ENCODE measurements at places on chromosomes 3 and 15. TPM values are rescaled to one million over a fixed set of nuclear protein-coding genes. Genes with fewer than 3 reads are reported as not detected.

MB21D2 gene
- total RNA-seq, result 21.0 TPM

- no peaks in the 10 kb centered on the region for H3K36me3 ChIP-seq
- H3K27ac ChIP-seq, result no peak overlapping the region
- peaks cover 9% of the 10 kb centered on the region for H3K4me1 ChIP-seq
- H3K27me3 ChIP-seq, result peaks cover 14% of the 10 kb centered on the region
Measured at GRCh38 chr15:75646944-75647364, 758 bp upstream of the SNX33 start.

DNA sequence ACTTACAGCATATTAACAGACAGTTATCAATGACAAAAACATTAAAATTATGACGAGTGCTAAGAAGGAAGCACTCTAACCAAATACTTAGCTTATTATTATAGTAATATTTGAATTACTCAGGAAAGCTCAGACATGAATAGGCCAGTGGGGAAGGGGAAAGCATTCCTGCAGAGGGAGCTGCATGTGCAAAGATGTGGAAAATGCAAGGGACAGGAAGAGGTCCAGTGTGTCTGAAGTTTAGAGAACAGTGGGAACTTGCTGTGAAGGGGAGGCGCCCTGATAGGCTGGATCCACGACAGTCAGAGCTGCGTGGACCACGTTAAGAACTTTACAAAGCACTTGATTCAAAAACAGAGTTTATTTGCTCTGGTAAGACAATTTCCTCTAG, 1.2 kb upstream of the SPICE1 start:
- H3K27ac ChIP-seq, result no peak overlapping the region
- no peak overlapping the region for H3K4me3 ChIP-seq
- no peak for DNase-seq

GRCh38 chr15:86001200-86001599, 78.5 kb upstream of the AGBL1 start:
- DNase-seq, result no peak
- no peak overlapping the region for H3K27ac ChIP-seq
- no peaks in the 10 kb centered on the region for H3K27me3 ChIP-seq
- no peaks in the 10 kb centered on the region for H3K36me3 ChIP-seq
- H3K4me3 ChIP-seq, result no peak overlapping the region

- H3K4me1 ChIP-seq, result no peaks in the 10 kb centered on the region
- H3K4me3 ChIP-seq, result no peak overlapping the region
- H3K27ac ChIP-seq, result no peak overlapping the region
- no peak for DNase-seq
- no peaks in the 10 kb centered on the region for H3K36me3 ChIP-seq
Measured at GRCh38 chr15:23787346-23788105, 100.4 kb upstream of the NDN start.

DNA sequence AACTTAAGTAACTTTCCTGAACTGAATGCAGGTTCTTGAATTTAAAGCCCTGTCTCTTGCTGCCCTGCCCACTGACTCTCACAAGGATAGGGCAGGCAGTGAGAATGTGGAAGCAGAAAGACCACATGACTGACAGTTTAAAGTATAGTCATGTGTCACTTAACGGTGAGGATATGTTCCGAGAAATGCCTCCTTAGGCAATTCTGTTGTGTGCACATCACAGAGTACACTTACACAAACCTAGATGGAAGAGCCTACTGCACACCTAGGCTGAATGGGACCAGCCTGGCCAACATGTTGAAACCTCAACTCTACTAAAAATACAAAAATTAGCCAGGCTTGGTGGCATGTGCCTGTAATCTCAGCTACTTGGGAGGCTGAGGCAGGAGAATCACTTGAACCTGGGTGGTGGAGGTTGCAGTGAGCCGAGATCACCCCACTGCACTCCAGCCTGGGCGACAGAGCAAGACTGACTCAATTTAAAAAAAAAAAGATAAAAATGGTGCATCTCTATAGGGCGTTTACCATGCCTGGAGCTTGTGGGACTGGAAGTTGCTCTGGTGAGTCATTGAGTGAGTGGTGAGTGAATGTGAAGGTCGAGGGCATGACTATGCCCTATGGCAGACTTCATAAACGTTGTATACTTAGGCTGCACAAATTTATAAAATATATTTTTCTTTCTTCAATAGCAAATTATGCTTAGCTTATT, 18.9 kb upstream of the COPG1 start:
- DNase-seq, result no peak
- no peak overlapping the region for H3K4me3 ChIP-seq
- no peak overlapping the region for H3K27ac ChIP-seq
- no peaks in the 10 kb centered on the region for H3K36me3 ChIP-seq
- H3K27me3 ChIP-seq, result no peaks in the 10 kb centered on the region
- H3K4me1 ChIP-seq, result peaks cover 3% of the 10 kb centered on the region

DNA sequence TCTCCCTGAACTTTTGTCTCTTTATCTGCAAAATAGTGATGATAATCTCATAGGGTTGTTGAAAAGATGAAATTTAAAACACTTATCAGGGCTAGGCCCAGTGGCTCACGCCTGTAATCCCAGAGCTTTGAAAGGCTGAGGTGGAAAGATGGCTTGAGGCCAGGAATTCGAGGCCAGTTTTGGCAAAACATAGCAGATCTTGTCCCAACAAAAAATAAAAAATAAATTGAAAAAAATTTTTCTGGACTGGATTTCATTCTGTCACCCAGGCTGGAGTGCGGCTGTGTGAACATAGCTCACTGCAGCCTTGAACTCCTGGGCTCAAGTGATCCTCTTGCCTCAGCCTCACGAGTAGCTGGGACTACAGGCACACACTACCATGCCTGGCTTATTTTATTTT, 29.6 kb downstream of the LMLN start:
- H3K4me1 ChIP-seq, result no peaks in the 10 kb centered on the region
- H3K27ac ChIP-seq, result no peak overlapping the region
- no peak for DNase-seq
- no peaks in the 10 kb centered on the region for H3K27me3 ChIP-seq
- H3K36me3 ChIP-seq, result no peaks in the 10 kb centered on the region

DNA sequence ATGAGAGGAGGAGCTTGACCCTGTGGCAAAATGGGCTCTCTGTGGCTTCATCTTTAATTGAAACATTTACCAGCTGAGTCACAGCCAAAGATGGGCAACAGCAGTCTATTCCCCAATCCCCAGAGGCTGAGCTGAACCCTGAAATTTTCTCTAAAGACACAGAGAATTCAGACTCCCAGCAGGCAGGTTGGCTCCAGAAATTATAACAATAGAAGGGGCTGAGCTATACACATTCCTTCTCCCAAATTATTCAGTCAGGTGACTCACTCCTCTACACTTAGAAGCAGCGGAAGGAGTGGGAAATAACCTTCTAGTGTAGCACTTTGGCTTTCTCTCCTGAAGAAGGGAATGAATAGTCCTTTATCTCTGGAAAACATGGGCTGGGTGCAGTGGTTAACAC, 264.3 kb upstream of the ARHGEF26 start:
- H3K4me1 ChIP-seq, result peaks cover 8% of the 10 kb centered on the region
- no peak overlapping the region for H3K4me3 ChIP-seq
- DNase-seq, result no peak

- no peaks in the 10 kb centered on the region for H3K4me1 ChIP-seq
- H3K27me3 ChIP-seq, result no peaks in the 10 kb centered on the region
- no peak for DNase-seq
- H3K36me3 ChIP-seq, result no peaks in the 10 kb centered on the region
Measured at GRCh38 chr3:146166415-146166821, 5.4 kb upstream of the PLOD2 start.

GRCh38 chr15:26103002-26103404, 239.9 kb upstream of the ATP10A start:
- H3K4me3 ChIP-seq, result no peak overlapping the region
- H3K27me3 ChIP-seq, result no peaks in the 10 kb centered on the region
- H3K27ac ChIP-seq, result no peak overlapping the region
- DNase-seq, result peak; percentile 42

Data from H1 (cell line).